Stimulated activated naive CD4-positive, alpha-beta T cell treated with Interleukin-2 at 50 U/mL for 16 hours (primary cell): ENCODE measurements at places on chromosomes 12 and 14.

DNA sequence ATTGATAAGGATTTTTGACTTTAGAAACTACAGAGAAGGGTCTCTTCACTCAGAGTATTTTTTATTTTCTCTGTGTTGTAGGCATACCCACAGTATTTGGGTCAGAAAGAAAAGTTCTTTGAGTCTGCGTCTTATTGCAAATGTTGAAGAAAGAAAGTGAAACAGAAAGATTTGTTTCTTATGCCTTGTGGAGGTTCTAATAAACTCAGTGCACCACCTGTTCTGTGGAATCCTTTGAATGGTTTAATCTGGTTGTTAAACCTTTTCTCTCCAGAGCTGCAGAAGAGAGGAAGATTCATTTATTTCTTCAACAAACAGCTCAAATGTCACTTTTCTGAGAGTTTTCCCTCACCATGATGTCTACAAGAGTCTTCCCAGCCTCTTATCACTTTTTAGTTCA lies 146.6 kb upstream of the PLEKHG7 start:
- DNase-seq, result no peak

GRCh38 chr14:68762953-68763764 lies 29.7 kb downstream of the ZFP36L1 start:
- no peak for DNase-seq

DNA sequence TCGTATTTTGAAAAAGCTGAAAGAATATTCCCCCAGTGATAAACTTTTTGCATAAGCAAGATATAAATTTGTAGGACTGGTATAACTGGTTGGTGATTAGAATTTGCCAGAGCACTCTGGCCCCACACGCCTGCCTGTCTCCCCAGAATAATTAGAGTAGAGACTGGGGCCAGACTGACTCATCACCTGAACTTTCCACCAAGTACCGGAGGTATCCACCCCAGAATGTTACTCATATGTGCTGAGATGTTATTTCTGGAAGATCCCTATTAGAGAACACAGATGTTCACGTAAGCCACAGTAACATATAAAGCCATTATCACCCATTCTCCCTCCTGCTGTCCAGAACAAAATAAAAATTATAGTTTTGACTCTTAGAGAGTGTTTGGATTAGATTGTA lies 49.5 kb upstream of the PIWIL1 start:
- DNase-seq, result no peak

DNA sequence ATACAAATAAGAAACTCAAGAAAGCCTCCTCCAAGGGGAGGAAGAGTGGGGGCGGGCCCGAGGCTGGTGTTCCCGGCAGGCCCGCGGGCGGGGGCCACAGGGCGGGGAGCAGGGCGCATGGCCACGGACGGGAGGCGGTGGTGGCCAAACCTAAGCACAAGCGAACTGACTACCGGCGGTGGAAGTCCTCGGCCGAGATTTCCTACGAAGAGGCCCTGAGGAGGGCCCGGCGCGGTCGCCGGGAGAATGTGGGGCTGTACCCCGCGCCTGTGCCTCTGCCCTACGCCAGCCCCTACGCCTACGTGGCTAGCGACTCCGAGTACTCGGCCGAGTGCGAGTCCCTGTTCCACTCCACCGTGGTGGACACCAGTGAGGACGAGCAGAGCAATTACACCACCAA lies 8.7 kb downstream of the DACT1 start:
- DNase-seq, result no peak

DNA sequence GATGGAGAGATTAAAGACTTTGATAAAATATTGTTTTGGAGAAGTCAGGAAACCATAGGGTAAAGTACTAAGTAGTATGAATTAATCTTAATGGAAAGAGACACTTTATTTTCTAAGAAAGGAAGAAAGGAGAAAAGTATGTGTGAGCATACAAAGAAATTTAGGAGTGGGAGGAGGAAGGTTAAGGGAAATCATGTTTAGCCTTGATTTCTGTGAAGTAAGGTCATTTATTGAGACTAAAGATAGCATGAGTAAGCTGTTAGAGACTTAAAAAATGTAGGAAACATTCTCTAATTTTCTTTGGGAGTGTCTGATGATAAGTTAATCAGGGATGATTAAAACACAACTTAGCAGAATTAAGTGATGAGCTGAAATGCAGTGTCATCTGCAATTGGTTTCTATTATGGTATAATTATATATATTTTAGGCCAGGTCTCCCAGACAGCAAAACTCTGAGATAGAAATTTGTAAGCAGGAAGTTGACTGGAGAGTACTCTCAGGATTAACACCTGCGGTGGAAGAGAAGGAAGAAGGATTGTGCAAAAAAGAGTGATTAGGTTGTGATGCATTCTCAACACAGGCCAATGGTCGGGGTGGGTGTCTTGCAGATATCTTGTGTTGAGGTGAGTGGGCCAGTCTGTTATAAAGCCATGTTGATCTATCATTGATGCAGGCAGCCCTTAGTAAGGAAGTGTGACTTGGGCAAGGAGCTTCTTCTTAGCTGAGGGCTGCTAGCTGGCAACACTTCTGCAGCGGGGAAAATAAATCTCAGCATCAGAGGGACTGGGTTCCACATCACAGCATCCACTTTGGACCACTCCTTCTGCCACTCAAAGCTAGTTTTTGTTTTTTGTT lies 256.2 kb downstream of the AEBP2 start:
- DNase-seq, result no peak

DNA sequence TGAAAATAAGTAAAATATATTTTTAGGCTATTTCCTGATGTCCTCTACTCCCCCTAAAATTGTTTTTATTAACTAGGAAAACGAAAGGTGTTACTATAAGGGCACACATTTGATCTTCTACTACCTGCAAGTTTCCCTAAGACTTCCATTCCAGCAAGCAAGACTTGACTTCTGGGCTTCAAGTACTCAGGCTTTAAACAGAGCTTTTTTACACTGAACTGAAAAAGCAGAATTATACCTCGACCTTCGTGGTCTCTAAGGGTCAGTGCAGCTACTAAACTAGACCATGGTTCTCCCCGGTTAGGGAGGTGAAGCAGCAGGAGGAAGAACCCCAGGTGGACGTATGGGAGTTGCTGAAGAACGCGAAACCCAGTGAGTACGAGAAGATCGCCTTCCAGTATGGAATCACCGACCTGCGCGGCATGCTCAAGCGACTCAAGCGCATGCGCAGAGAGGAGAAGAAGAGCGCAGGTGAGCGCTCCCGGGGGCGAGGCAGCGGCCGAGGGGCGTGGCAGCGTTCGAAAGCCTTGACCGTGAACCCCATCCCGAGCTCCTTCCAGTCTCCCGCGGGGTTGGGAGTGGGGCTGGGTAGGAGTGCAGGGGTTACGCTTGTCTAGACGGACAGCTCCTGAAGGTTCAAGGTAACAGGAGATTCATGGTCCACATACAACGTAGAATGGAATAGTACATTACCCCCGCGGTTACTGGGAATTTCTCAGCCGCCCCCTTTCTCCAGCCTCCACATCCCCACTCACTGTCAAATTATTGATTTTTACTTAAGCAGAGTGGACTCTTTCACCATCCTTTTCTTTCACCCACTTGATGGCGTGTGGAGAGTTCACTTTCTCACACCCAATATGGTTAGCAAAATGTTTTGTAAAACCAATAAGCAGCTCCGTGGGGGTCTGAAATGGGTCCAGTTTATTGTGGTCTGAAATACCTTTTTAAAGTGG lies 47.6 kb downstream of the MYBPC1 start:
- DNase-seq, result no peak

DNA sequence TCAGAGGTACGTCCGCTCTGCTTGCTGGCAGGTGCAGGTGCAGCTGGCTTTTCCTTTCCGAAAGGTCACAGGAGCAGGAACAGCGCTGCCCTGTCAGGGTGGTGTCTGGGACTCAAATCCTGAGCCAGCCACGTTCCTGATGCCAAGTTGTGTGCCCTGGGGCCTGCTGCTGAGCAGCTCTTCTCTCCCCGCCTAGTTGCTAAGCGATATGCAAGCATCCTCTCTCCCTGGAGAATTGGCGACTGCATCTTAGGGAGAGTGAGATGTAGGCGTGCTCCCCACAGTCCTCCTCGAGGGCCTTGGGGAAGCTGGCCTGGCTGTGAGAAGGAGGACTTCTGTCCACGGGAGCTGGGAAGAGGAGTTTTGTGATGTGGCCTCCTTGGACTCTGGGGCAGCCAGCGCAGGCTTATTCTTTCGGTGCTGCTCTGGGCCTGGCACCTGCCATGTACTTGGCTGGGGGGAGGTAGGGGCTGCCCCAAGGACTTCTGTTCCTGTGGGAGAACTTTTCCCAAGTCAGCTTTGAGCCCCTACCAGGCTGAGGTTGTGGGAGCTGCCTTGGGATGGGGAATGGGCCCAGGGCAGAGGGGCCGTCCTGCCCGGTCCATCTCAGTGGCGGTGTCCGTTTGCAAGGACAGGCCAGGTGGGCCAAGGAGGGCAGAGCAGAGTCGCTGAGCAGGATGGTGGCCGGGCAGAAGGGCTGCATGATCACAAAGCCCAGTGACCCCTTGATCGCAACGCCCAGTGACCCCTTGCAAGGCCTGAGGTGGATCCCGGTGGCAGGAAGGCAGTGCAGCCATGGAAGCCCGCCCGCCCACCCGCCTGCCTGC lies 183.5 kb downstream of the ADGRD1 start:
- no peak for DNase-seq

DNA sequence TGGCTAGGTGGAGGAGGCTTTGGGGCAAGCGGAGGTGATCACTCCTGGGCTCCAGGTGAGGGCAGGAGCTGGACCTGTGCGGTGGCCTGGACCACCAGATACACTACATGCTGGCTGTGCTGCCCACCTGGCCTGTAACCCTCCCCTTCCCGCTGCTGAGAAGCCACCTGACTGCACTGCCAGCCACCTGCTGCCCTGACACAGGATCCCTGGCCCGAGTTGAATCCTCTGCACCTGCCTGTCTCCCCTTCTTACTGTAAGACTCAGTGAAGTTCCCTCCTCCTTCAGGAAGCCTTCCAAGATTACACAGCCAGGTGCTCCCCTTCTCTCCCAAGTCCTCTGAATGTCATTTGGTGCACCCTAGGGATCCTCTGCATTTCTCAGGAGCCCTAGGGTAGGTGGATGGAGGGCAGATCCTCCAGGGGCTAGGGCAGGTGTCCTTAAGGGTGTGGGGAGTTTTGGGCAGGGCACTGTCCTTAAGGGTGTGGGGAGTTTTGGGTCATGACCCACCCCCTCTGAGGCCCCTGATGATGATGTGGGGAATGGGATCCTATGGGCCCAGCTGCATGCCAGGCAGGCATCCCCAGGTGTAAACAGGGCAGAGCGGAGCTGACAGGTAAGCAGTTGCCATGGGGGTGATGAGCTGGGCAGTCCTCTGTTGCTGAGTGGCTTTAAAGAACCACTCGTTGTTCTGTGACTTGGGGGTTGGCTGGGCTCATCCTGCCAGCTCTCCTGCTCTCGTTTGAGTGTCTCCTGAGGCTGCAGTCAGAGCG lies 6.7 kb upstream of the MTA1 start:
- no peak for DNase-seq

- no peak for DNase-seq
Measured at GRCh38 chr12:26966842-26967241, 28.6 kb downstream of the FGFR1OP2 start.

DNA sequence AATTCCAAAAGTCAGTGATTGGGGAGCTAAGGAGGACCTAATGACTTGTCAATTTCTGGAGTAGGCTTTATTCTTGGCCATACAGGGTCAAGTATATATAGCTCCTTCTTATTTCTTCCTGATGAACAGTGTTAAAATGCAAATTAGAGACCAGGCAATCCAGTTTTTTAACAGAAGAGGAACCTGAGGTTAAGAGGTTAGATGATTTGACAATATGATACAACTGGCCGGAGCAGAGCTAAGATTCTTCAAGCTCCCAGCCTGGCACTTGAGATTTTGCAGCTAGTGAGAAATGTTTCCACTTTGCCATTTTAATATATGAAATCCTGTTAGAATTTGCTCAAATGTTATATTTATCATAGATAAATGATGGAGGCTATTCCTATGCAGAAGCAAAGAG lies 204.0 kb downstream of the SSPN start:
- DNase-seq, result no peak

GRCh38 chr12:4567073-4567881 lies 5.3 kb downstream of the DYRK4 start:
- DNase-seq, result no peak

- DNase-seq, result no peak
Measured at GRCh38 chr12:63843254-63843720, 1.2 kb upstream of the SRGAP1 start.

GRCh38 chr12:125652681-125653080 lies 587.4 kb downstream of the AACS start:
- no peak for DNase-seq

DNA sequence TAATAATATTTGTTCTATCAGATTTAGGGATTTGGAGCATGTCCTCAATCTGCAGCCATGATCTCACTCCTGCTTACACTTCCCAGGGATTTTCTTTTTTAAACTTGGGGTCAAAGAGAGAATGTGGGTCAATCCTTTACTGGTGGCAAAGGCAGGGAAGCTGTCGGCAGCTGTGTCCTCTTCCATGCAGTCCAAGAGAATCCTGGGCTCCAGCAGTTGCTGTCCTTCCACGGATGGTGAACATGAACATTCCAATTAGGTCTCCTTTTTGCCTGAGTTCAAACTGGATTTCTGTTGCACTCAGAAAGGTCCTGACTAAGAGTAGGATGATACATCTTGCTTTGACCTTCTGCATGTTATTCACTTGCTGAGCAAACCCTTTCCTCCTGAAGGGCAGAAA lies 73.9 kb downstream of the ARL6IP4 start:
- no peak for DNase-seq

GRCh38 chr12:10558301-10558700 lies 52.6 kb downstream of the EIF2S3B start:
- no peak for DNase-seq

DNA sequence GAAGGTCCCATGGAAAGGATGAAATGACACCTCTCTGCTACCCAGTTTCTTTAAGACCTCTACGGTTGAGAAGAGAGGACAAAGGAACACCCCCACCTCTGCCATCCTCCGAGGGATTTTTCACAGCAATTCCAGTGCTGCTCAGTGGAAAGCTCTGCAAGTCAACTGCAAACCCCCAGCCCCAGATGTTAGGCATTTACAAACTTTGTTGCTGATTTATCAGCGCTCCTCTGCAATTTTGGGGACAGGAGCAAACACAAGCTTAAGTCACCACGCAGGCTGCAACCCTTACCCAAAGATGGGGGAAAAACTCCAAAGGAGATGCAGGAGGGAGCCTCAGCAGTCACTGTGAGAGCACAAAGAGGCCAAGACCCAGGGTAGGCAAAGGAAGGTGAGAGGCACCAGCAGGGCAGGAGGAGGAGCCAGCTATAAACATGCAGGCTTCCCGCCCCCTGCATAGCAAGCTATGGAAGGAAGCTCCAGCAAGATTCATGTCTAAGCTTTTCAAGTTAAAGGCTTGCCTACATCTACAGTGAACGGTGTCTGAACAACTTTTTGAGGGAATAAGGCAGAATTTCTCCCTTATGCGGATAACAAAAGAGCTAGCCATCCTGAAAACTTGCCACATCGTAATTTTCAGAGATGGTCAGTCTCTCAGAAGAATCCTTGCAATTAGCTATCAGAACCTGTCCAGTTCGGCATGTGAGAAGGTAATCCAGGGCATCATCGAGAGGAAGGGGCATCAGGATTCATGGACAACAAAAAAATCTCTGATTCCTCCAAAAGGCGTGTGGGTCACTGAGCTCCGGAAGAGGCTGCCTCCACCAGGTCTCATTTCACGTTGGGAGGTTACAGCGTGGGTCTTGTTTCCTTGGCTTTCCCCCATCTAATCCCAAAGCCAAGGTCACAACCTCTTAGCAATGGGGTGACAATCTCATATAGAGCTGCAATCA lies 3.9 kb downstream of the CTDSP2 start:
- no peak for DNase-seq
